Natural killer cell (primary cell): ENCODE measurements at places on chromosomes 16 and 17. TPM values are rescaled to one million over a fixed set of nuclear protein-coding genes. Genes with fewer than 3 reads are reported as not detected.

The RMI2 gene
- 0.93 TPM for total RNA-seq

The PRRT2 gene
- 1.4 TPM for total RNA-seq

The FOXC2 gene
- 0.14 TPM for total RNA-seq

The DYNLRB2 gene
- not detected for total RNA-seq

The DPEP2 gene
- total RNA-seq = 64.1 TPM

The ADAM11 gene
- total RNA-seq = 0.18 TPM

The TPSB2 gene
- total RNA-seq = not detected

The CD7 gene
- total RNA-seq = 564 TPM

The SPATA22 gene
- total RNA-seq = not detected

The TBC1D28 gene
- not detected for total RNA-seq

The VASN gene
- total RNA-seq = 0.78 TPM

DNA sequence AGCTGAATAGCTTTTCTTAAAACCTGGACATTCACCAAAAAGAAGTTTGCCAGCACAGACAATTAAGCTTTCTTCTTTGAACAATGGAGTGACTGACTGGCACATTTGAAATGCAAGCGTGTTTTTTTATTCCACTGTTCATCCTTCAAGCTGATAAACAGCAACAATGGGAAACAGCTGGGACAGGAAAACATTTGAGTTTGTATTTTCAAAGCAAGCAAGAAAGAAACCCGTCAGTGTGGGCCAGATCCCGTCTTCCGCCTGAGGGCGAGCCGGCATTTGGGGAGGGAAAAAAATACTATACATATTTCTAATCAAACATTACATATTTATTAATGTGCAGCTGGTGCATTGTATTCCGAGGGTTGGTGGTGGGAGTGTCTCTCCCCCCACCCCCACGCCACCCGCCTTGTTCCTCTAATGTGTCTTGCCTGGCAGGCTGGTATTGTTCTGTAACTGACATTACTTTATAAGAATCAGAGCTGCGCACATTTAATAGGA, 94.3 kb downstream of the CYLD start:
- DNase-seq = no peak

DNA sequence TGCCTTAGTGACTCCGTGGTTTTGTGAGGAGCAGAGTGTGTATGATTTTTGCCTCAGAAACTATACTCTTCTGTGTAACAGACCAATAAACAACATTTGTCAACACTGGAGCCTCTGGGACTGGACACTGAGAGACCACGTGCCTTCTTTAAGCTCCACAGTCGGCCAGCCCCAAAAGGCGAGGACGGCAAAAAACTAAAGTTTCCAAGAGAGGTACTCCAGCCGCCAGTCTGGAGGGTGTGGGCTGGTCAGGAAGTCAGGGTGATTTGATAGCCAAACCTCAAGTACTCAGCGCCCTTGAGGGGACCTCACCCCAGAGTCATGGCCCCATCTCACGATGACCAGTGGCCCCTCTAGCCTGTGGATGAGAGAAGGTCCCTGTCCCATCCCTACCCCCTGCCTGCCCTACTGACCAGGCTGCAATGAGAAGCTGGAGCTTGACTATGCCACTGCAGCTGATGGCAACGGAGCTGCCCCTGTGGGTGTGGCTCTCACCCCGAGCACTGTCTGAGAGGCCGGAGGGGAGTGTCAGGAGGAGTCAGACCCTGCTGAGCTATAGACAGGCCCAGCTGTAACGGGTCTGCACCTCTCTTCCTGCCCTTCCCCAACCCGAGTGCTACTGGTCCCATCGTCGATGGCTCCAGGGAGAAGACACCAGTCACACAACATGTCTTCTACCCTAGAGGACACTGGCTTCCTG, 19.8 kb downstream of the MNT start:
- no peak for DNase-seq

GRCh38 chr17:77491921-77492445, 351.2 kb downstream of the SEC14L1 start:
- DNase-seq = no peak

- no peak for DNase-seq
Measured at GRCh38 chr17:41937970-41938954, 7.8 kb downstream of the ODAD4 start.

GRCh38 chr16:81436386-81436785, 8.2 kb upstream of the CMIP start:
- DNase-seq = no peak

DNA sequence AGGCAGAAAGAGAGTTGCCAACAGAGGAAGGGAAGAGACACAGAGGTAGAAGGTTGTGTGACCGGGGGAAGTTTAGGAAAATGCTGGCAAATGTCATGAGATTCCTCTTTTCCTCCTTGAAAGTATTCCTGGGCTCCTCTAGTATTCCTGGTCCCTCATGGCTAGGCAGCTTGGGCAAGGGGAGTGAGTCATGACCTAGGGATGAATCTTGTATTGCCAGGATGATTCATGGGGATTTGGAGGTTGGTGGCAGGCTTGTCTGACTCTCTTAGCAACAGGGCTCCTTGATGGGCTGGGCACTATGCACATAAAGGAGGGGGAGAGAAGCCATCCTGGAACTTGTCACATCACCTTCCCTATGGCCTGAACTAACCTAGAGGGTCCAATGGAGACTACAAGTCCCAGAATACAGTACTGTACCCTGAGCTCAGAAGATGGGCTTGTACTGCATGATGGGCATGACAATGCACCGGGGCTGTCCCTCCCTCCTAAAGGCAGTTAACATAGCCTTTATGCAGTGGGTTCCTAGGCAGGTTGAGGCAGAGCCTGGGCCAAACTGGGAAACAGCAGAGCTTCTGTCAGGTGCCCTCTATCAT, 2.1 kb upstream of the SEZ6 start:
- no peak for DNase-seq

GRCh38 chr17:65584604-65585521, 23.4 kb upstream of the AXIN2 start:
- no peak for DNase-seq

- DNase-seq = no peak
Measured at GRCh38 chr16:67731753-67732095, 12.6 kb upstream of the GFOD2 start.

DNA sequence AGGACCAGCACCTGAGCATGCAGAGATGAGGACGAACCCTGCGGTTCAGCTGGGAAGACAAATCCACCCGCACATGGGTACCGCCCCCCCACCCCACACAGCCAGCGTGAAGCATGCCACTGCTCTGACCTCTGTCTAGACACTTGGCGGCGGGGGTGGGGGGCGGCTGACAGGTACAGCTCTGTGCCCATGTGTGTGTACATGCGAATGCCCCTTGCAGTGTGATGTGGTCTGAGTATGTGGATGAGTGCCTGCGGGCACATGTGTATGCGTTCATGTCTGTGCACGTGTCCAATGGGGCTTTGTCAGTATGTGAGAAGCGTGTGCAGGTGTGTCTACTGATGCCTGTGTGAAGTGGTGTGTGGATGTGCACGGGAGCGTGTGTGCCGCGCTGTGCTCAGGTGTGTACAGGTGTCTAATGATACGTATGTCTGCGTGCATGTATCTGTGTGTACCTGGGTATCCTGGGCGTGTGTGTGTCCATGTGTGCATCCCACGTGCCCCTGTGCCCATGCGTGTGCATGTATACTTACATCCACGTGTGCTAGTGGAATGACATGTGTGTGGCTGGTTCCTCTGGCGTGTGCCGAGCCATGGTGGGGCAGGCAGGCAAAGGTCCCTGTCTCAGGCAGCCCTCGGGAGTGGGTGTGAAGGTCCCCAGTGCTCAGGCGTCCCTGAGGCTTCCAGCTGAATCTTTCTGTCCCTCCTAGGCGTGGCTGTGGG, 636 bp upstream of the RAP1GAP2 start:
- no peak for DNase-seq

GRCh38 chr16:57795431-57795878, 6.8 kb downstream of the KIFC3 start:
- peak; percentile 57 for DNase-seq

DNA sequence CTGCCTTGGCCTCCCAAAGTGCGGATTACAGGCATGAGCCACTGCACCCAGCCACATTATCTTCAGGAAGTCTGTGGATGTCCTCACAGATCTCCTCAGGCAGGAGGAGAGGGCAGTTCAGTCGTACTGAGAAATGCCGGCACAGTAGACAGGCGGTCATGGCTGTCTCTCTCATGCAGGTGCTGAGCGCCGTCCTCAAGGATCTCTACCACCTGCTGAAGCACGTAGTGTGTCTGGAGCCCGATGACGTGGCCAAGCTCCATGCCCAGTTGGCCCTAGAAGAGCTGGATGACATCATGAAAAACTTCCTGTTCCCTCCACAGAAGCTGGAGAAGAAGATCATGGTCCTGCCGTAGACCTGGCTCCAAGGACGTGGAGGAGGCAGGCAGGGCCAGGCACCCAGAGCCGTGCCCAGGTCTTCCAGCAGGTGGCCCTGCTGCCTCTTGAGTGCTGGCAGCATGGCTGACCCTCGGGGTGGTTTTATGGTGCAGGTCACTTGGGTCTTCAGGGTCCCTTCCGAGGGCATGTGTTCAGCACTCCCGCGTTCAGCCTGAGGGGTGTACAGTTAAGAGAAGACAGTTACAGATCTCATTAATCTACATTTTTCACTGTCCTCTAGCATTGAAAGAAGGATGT, 22.0 kb upstream of the HAS3 start:
- DNase-seq = no peak

DNA sequence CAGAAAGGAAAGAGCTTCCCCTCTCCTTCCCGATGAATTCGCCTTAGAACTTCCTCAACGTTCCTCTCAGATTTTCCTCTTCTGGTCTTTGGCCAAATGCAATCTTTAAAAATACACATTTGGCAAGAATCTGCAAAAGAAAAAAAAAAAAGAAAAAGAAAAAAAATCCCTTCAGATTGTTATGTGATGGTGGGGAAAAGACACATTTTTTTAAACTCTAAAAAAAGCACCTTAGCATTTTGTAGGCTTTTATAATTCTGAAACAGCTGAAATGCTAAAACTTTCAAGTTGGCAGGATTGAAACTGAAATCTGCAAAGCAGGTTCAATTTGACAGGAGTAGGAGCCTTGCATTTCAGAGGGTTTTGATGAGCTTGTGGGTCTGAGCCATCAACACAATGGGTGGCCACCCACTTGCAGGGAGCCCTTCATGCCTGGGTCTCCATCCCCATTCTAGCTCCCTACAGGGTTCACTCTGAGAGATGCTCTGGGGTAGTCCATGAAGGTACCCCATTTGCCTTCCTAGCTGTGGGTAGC, 33.1 kb downstream of the CACNG3 start:
- no peak for DNase-seq

- no peak for DNase-seq
Measured at GRCh38 chr16:85323961-85324253, 211.6 kb upstream of the CIBAR2 start.

DNA sequence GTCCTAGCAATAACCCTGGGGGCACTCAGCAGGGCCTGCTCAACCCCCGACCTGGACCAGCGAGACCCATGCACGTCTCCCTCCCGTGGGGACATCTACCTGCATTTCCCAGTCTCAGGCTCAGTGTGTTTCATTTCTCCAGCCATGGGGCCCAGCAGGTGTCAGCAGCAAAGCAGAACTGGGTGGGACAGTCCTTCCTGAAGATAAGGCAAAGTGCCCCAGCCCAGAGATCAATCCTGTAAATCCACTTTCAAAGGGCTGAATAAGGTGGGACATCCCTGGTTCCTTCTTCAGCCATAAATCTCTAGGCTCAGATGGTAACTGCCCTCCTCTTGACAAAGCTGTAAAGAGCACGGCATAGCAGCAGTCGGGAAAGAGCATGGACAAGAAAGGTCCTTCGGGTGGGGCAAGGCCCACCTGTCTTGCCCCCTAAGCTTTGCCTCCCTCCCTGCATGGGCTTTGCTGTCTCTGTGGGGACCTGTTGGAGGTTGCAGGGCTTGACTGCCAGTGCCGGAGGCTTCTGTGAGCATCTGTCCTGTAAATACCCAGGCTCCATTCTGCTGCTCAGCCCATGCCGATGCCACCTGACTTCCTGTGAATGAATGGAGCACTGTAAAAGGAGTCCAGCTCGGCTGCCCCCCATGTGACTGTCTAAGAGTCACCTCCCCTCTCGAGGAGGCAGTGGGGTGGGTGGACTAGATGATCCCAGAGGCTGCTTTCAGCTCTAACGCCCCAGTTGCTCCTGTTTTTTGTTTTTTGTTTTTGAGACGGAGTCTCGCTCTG, 84.8 kb upstream of the TBC1D3K start:
- no peak for DNase-seq

- DNase-seq = no peak
Measured at GRCh38 chr17:77727037-77727615, 231.4 kb upstream of the TNRC6C start.

DNA sequence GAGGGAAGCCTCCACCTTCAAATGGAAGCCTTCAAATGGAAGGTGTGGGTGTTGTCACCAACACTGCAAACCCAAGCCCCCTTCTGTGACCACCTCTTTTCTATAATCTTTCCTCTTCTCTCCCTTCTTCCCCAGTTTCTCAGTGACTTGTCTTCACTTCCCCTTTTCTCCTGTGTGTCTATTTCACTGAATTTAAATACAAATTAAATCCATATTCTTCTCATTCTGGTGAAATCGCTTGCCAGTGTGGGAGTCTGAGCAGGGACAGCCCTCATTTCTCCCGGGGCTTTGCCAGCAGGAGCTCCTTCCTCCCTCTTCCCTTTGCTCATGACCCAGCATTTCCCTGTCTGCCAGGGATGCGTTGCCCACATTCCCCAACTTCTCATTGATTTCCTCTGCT, 6.4 kb upstream of the ITGAX start:
- DNase-seq = no peak

DNA sequence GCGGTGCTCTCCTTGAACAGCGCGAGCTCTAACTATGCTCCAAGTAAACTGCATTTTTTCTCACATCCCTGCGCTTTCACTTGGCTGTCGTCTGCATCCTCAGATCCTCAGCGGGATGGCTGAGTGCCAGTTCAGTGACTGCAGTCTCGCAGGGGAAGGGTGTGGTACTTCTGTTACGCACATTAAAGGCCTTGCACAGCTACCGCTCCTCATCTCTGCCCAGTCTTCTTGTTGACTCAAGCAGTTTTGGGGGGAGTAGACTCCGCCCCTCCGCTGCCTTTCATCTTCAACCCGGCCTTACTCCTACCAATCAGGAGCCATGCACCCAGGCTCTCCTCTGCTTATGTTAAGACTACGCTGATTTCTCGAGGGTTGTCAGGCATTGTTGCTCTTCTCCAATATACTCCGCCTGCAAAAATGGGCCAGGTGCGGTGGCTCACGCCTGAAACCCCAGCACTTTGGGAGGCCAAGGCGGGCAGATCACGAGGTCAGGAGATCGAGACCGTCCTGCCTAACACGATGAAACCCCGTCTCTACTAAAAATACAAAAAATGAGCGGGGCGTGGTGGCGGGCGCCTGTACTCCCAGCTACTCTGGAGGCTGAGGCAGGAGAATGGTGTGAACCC, 10.0 kb downstream of the ATP5PD start:
- no peak for DNase-seq

- no peak for DNase-seq
Measured at GRCh38 chr16:49524216-49524946, 150.8 kb downstream of the C16orf78 start.

- no peak for DNase-seq
Measured at GRCh38 chr16:57619606-57620334, 8.7 kb upstream of the ADGRG1 start.

- DNase-seq = no peak
Measured at GRCh38 chr17:27326051-27326450, 32.1 kb downstream of the WSB1 start.

GRCh38 chr16:56983211-56983751, 6.1 kb upstream of the NLRC5 start:
- DNase-seq = no peak
